ENCODE measurements at places on chromosomes 4 and X.

GRCh38 chrX:57227691-57228090 lies 58.8 kb upstream of the FAAH2 start:
- DNase-seq, result no peak

- no peak for DNase-seq
Observed at GRCh38 chr4:6548201-6548881, 26.6 kb upstream of the MAN2B2 start.

DNA sequence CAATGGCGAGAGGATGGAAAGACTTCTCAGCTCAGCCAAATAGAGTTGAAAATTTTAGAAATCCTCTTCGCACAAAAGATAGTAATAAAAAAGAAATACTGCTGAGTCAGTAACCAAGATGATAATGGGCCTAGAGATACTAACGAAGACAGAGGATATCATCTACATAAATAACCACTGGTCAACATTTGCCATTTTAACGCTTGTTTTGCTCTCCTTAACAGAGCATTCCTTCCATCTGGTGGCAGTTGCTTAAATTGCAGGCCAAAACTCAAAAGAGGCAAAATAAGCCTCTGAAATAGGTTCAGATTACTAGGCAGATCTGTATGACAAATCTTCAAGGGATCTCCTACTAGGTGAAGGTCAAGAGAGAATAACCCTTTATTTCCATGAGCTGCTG lies 51.7 kb upstream of the MCF2 start:
- no peak for DNase-seq

- DNase-seq, result no peak
Observed at GRCh38 chr4:154608361-154609252, 3.8 kb downstream of the FGG start.

Measured in activated CD8-positive, alpha-beta memory T cell treated with anti-CD3 and anti-CD28 coated beads for 1 hour (primary cell).